Tibial nerve (tissue), 4 donors: ENCODE measurements at places on chromosomes 2 and 18.

GRCh38 chr2:85994421-85994777 is 105.6 kb upstream of the ST3GAL5 start:
- no peak for DNase-seq

- DNase-seq: no peak
Measured at GRCh38 chr2:227370791-227371312, 8.3 kb downstream of the TM4SF20 start.

DNA sequence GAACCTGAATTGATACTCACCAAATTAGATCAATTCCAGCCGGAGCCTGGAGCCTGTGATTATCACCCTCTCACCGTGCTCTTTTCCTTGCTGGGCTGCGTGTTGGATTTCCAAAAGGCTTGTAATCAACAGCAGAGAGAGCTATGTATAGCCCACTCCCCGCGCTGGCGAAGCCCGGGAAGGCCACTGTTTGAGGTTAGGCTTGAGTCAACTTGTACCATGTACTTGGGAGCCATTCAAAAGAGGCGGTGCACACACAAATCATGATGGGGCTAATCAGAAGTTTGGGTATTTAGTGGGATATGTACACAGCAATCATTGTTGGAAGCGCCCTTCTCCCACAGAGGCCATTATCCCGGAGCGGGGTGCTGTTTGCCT is 151.6 kb downstream of the GLI2 start:
- no peak for DNase-seq

- DNase-seq: no peak
Measured at GRCh38 chr2:233766416-233766815, 6.3 kb downstream of the UGT1A1 start.

GRCh38 chr2:109519513-109519912 is 94.3 kb downstream of the SEPTIN10 start:
- DNase-seq: no peak

- DNase-seq: no peak
Measured at GRCh38 chr2:118843483-118844132, 3.8 kb downstream of the EN1 start.

DNA sequence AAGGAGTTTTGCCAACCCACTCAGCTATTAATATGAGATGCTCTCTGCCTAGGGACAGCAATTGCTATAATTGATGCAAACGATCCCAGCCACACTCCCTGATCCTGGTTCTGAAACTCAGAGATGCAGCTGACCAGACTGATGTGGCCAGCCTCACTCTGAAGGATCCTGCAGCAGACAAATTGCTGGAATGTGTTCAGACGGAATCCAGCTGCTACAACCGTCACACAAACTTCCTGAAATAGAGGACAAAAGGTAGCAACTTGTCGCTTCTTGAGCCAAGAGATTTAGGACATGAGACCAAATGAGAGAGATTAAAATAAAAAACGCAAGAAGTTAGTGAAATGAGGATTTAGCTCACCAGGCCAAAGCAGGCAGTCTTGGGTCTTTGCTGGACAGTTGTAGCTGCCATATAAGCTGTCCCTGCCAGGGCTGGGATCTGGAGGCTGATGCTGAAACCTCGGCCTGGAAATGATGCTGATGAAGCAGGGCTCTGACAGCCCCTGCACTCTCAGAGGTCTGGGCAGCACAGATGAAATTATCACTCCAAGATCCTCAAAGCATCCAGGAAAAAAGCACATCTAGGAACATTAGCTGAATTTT is 8.3 kb upstream of the YWHAQ start:
- DNase-seq: no peak

GRCh38 chr2:164992818-164993217 is 37.5 kb upstream of the SLC38A11 start:
- DNase-seq: no peak

DNA sequence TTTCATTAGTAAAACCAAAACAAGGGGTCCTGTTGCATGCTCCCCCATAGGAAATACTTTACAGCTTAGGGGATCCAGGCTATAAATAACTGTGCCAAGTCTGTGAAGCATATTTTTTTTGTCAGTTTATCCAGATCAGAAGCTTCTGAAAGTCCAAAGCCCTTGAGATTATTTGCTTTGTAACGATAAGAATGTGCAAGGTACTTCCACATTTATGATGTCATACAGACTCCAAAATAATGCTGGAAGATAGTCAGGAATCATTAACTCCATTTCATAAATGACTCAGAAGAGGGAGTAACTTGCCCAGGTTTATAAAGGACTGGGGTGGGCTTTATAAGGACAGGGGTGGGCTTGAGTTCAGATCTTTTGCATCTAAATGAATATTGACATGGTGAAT is 29.3 kb downstream of the RDH14 start:
- no peak for DNase-seq

DNA sequence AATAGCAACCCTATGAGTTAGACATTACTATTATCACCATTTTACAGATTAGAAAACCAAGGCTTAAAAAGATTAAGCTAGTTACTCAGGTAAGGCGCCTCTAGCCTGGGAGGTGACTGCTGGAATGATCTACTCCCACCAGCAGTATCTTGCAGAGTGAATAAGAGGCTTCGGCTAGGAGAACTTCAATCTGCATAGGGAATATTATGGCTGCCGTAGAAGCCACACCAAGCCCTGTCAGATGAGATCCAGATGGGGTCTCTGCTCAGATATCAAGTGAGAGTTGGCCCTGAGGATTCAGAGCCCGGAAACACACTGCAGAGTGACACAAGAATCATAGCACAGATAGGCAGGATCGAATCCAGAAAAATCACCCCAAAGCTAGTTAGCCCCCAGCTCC is 21.5 kb upstream of the PKDCC start:
- no peak for DNase-seq

DNA sequence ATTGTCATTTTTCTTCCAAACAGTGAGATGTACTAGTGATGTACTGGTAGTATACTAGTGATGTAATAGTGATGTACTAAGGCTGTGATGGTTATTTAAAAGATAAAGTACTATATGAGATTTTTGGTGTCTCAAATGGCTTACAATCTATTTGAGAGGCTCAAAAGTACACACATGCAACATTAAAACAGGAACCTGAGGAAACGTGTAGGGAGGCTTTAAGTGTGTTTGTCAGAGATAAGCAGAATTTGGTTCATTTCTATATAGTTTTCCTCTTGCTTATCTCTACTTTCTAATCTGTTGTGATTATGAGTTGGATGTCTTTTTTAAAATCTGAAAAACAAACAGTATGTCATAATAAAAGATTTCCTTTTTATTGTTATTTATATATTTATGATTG is 100.9 kb upstream of the SERTAD2 start:
- DNase-seq: no peak

- DNase-seq: no peak
Measured at GRCh38 chr2:68169308-68169707, 11.6 kb downstream of the PNO1 start.

GRCh38 chr2:36702781-36703180 is 6.3 kb downstream of the VIT start:
- no peak for DNase-seq

GRCh38 chr2:126661702-126662500 is 5.9 kb downstream of the GYPC start:
- DNase-seq: no peak

- no peak for DNase-seq
Measured at GRCh38 chr2:26605999-26606846, 34.9 kb downstream of the CIB4 start.

- no peak for DNase-seq
Measured at GRCh38 chr2:144515099-144515695, 4.7 kb downstream of the ZEB2 start.
